ENCODE measurements at places on chromosomes 6 and 20.

DNA sequence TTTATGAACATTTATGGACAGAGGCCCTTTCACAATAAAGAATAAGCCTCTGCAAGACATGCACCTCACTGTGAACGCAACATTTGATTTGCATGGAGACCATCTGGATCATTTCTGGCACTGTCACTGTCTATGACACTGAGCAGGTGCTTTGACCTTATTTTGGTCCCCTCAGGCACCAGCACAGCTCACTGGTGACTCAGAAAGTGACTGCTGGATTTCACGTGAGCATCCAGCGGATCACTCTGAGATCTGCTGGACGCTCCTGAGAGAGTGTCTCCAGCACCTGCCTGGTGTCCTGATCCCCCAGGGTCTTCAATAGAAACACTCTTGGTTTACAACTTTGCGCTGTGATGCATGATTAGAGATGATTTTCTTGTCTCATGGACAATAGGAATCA is 375.7 kb downstream of the TENT5A start:
- DNase-seq: no peak

DNA sequence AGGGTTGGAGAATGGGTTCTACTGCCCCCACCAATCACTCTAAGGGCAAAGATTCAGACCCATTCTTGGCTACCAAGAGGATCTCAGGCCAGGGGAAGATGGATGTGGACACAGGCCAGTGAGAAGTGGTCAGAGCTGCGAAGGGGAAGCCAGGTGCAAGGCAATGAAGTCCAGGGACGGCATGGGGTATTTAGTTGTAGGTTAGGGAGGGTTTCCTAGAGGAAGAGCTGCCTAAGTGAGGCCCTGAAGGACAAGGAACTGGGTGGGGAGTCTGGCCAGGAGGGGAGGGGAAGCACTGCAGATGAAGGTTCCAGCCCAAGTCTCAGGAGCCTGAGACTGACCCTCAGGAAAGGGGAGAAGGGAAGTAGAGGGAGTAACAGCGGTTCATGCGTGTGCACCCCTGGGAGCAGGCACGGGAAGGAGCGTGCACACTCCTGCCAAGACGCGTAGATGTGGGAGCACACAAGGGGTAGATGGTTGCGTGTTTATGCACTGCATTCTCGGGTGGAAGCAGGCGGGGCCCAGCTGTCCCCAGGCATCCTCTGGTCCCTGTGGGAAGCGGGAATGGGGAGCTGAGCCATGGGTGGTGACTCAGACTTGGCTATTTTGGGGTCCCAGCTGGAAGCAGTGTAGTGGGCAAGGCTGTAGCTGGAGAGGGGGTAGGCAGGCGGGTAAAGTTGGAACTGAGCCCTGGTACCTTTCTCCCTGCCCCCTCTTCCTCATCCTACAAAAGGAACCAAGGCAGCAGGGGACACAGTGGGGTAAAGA is 3.3 kb downstream of the ACTL10 start:
- no peak for DNase-seq

DNA sequence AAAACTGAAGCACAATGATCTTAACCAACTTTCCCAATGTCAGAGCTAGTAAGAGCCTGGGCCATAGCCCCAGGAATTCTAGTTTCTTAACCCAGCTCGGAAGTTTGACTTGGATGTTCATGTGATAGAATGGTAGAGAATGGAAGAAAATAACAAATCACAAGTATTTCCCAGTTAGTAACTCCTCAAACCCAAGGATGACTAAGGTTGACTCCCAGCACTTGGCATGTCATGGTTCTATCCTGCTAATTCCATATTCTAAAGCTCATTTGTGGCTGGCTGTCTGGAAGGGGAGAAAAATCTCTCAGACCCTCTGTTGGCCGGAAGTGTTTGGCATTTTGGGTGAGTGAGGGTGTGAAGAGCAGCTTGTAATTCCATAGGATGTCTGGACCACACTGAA is 248.7 kb downstream of the RFPL4B start:
- DNase-seq: no peak

GRCh38 chr6:44172731-44173500 is 14.3 kb downstream of the CAPN11 start:
- DNase-seq: peak; percentile 72

DNA sequence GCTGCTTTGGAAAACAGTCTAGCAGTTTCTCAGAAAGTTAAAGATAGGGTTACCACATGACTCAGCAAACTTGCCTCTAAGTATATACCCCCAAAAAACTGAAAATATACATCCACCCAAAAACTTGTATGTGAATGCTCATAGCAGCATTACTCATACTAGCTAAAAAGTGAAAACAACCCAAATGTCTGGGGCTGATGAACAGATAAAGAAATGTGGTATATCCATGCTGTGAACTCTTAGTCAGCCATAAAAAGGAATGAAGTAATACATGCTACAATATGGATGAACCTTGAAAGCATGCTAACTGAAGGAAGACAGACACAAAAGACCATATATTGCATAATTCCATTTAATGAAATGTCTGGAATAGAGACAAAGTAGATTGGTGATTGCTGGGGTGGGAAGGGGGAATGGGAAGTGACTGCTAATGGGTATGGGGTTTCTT is 79.9 kb upstream of the GLP1R start:
- DNase-seq: no peak

- DNase-seq: no peak
These were observed 32.6 kb downstream of the NTSR1 start for GRCh38 chr20:62741191-62741691.

DNA sequence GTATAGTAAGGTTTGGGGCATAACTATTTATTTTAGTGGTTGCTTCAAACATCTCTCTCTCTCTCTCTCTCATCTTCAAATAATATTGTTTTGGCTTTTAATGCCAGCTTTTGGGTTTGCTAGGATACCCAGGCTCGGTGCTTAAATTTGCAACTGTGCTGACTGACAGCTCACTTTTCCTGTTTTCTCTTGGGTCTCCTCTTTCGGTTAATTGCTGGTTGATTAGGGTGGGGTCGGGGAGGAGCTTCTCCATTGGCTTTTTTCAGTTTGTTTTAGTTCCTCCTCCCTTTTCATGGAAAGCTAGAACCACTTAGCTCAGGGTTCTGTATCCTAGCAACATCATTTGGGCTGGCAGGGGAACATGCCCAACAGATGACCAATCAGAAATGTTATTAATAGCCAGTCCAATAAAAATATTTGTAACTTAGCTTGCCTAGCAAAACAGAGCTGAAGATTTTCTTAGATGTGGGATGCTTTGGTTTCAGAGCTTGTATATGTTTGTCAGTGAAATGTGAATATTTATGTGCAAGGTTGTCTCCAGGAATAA is 11.3 kb downstream of the TFAP2B start:
- DNase-seq: no peak

GRCh38 chr20:50276119-50277063 is 85.8 kb downstream of the CEBPB start:
- DNase-seq: no peak

DNA sequence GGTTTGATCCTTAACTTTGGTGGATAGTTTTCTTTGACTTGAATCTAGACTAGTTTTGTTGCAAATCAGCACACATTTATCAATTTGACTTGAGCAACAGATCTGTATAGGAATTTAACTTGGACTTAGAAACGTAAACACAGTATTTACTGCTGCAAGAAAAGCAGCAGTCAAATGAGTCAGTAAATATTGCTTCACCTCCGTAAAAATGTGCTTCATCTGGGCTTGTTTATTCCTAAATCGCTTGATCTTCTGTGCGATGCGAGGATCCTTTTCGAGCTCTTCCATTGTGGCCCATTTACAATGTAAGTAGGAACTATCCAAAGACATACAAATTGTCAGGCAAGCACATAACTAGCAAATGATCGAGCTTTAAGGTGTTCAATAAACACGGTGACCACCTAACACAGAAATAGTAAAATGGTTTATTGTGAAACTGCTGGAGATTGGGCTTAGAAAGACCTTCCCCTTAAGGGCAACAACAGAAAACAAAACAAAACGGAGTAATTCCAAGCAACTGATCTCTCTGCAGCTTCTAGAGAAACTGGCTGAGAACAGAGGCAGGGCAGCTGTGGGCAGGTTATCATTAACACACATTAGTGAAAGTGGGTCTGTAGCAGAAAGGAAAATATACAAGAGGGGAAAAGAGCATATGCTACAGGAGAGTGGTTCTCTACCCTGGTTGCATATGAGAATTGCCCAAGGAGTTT is 120.8 kb downstream of the CHD6 start:
- no peak for DNase-seq

DNA sequence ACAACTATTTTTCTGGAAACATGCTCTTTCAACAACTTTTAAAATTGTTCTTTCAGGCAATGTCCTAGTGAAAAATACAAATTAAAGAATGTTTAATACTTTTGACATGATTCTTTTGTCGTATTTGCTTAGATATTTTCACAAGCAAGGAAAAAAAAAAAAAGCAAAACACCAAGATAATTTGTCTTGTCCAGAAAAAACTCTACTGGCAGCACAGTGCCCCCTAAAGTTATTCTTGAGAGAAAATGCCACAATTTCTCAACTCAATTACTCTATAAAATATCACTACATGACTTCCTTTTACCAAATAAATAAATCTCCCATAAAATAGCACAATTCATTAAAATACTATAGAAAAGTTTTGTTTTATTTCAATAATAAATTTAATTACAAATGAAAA is 652.5 kb upstream of the EPHA7 start:
- DNase-seq: no peak

DNA sequence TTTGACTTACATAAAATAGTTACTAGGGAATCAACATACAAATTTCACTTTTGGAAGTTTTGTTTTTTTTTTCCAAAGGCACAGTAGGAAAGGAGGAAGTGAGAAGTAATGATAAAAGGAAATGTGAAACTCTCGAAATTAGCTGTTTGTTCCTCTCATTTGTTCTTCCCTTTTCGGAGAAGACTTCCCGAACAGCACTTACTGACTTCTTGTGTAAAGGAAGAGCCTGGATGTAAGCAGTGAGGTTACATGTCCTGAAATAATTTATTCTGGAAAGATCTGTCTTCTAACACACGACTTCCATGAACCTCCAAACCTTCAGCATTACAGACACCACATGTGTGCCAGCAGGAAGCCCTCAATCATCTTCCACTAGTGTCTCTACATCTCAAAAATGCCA is 59.1 kb downstream of the KIF16B start:
- DNase-seq: no peak

GRCh38 chr20:3479025-3479424 is 8.2 kb downstream of the ATRN start:
- DNase-seq: no peak

GRCh38 chr6:138811866-138812265 is 16.0 kb downstream of the ECT2L start:
- DNase-seq: no peak

GRCh38 chr6:116397914-116398313 is 27.2 kb downstream of the DSE start:
- no peak for DNase-seq

DNA sequence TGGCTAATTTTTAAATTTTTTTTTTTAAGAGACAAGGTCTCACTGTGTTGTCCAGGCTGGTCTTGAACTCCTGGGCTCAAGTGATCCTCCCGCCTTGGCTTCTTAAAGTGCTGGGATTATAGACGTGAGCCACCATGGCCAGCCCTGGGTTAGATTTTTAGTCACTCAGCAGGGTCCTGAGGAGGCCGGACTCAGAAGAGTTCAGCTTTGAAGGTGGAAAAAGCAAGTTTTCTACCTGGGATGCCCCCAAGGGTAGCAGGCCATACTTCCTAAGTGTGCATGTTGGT is 44.2 kb downstream of the FGD2 start:
- no peak for DNase-seq

- no peak for DNase-seq
These were observed 65.2 kb upstream of the UST start for GRCh38 chr6:148681666-148682065.

DNA sequence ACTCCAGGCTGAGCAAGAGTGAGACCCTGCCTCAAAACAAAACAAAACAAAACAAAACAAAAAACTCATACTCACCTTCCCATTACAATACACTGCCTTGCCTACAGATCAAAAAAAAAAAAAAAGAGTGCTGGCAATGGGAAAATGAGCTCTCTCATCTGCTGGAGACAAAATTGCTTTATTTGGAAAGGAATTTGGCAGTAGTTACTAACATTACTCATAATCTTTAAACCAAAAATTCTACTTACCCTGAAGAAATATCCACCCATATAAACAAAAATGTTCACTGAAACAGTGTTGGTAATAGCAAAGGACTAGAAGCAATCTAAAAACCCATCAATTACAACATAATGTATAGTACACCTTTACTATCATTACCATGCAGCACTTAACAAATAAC is 120.4 kb downstream of the RNGTT start:
- no peak for DNase-seq

- DNase-seq: no peak
These were observed 83.7 kb upstream of the MPC1 start for GRCh38 chr6:166466178-166467122.

DNA sequence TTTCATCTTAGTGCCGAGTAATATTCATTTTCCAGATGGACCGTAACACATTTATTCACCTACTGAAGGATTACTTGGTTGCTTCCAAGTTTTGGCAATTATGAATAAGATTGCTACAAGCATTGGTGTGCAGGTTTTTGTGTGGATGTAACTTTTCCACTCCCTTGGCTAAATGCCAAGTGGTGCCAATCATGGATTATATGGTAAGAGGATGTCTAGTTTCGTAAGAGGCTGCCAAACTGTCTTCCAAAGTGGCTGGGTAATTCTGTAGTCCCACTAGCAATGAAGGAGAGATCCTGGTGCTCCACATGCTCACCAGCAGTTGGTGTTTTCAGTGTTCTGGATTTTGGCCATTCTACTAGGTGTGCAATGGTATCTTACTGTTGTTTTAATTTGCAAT is 117.1 kb downstream of the IRF4 start:
- no peak for DNase-seq

- DNase-seq: no peak
These were observed 47.1 kb downstream of the MCUR1 start for GRCh38 chr6:13767121-13767808.

- DNase-seq: no peak
These were observed 504.0 kb upstream of the ARID1B start for GRCh38 chr6:156273065-156273711.
